ENCODE measurements at places on chromosomes 4 and X.

- no peak for DNase-seq
These were observed 525.0 kb upstream of the SPANXN1 start for GRCh38 chrX:144722307-144722706.

- DNase-seq = no peak
These were observed 1532.4 kb upstream of the TENM3 start for GRCh38 chr4:180710628-180711337.

- no peak for DNase-seq
These were observed 819.8 kb upstream of the PCDH7 start for GRCh38 chr4:29900336-29900735.

DNA sequence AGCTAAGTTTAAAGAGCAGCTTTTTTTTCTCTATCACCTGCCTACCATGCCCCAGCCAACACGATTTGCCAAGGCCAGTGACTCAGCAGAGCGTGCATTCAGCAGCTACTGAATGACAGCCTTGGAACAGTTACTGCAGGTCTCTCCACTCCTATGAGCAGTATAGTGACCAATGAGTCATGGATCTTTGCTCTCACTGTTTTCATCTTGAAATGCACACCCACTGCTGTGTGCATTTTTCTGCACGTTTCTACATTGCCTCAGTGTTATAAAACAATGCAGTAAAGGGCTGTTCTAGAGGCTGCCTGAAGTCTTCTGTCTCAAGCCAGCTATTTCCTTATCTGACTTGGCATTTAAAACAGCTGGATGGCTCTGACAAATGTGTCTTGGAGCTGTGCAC, 66.0 kb upstream of the C4orf54 start:
- DNase-seq = no peak

- no peak for DNase-seq
These were observed 12.8 kb downstream of the SCARB2 start for GRCh38 chr4:76200771-76201231.

DNA sequence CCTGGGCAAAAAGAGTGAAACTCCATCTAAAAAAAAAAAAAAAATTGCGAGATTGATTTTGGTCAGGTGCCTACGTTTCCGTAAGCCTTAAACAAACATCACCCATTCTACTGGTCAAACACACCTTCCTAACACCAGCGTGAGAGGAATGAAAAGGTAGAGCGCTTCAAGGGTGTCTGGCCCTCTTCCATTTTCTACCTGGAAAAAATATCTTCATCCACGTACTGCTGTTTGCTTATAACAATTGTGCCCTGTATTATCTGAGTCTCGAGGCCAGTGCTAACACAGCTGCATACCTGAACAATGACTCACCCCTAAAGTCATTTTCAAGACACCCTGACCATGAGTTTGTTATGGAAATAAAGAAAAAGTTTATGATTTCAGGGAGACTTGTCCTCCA, 13.9 kb downstream of the TMSB4X start:
- no peak for DNase-seq

GRCh38 chrX:118978451-118978850, 4.0 kb downstream of the LONRF3 start:
- no peak for DNase-seq

DNA sequence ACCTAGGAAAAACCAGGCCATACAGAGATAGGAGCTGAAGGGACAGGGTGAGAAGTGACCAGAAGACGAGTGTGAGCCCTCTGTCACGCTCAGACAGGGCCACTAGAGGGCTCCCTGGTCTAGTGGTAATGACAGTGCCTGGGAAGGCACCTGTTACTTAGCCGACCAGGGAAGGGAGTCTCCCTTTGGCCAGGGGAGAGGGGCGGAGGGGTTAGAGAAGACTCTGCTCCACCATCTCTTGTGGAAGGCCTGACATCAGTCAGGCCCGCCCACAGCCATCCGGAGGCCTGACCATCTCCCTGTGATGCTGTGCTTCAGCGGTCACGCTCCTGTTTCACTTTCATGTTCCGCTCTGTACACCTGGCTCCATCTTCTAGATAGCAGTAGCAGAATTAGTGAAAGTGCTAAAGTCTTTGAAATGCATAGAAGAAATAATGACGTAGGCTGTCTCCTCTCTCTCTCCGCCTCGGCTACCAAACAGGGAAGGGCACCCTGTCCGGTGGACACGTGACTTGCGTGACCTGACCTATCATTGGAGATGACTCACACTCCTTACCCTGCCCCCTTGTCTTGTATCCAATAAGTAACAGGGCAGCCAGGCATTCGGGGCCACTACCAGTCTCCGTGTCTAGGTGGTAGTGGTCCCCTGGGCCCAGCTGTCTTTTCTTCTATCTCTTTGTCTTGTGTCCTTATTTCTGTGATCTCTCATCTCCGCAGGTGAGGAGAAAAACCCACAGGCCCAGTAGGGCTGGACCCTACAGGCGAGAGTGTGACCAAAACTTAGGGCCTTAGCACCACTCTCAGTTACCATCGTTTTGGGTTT, 26.7 kb downstream of the HTT-AS start:
- DNase-seq = no peak

GRCh38 chr4:109877400-109877799, 29.5 kb downstream of the LRIT3 start:
- DNase-seq = no peak

DNA sequence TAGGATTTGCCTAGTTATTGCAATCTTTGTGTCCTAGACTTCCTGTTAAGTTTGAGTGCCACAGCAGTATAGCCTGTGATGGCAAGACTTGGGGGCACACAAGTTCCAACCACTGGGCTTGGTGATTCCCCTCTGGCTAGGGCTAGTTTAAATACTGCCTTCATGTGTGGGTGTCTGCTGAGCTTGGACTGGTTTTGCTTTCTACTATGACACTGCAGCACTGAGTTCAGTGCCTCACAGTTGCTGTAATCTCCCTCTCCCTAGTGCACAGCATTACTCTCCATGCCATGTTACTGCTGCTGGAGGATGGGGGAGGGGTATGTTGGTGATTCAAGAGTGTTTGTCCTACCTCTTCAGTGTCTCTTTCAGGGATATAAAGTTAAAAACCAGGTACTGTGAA, 379.6 kb downstream of the IL15 start:
- DNase-seq = no peak

DNA sequence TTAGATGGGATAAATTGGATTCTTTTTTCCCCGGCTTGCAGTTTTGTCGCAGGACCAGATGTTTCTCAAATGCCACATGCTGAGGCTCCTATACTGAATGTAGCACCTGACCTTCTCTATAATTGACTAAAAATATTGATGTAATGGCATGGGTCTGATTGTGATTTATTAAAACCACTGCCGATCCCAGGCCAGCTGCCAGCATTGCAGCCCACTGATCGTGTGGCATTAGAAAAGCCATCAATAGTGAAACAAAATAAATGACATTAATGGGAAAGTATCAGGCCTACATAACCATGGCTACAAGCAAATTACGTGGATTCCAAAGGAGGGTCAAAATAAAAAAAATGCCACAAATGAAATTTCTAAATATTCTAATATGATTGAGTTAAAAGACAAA, 98.7 kb downstream of the MAB21L2 start:
- no peak for DNase-seq

DNA sequence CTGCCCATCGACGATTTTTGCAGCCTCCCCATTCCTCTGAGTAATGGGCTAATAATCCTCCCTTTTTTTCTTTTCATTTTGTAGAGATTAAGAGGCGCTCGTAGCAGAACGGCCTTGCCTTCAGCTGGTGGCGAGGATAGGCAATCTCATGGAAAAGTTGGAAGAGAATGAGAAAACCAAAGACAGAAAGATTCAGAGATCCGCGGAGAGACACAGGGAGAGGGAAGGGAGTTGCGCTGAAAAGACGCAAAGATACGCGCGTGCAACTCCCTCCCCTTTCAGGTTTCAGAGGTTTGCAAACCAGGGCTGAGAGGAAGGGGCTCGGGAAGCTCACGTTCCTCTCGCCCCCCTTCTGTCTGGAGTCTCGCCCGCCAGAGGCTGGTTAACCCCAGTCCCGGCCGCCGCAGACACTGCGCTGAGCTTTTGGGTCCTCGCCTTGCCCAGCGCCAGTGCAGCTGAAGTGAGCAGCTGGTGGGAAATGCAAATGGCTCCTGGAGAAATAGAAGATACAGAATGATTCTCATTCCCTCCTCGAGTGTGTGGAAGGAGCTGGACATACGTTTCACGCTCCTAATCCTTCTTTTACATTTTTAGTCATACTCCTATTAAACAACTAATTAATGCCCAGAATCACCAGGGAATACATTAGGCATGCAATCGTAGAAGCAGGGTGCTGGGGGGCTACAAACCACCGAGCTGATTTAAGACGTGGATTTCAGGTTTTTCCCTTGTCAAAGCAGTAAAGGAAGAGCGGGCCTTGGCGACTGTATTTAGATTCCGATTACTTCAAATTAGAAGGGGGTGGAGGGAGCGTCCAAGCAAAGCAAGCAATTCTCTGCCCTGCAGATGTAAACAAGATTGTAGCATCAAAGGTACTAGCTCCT, 16.6 kb upstream of the PITX2 start:
- no peak for DNase-seq

- no peak for DNase-seq
These were observed 164.4 kb downstream of the GRIA3 start for GRCh38 chrX:123348468-123348867.

GRCh38 chr4:27790911-27791310, 930.3 kb downstream of the STIM2 start:
- no peak for DNase-seq

DNA sequence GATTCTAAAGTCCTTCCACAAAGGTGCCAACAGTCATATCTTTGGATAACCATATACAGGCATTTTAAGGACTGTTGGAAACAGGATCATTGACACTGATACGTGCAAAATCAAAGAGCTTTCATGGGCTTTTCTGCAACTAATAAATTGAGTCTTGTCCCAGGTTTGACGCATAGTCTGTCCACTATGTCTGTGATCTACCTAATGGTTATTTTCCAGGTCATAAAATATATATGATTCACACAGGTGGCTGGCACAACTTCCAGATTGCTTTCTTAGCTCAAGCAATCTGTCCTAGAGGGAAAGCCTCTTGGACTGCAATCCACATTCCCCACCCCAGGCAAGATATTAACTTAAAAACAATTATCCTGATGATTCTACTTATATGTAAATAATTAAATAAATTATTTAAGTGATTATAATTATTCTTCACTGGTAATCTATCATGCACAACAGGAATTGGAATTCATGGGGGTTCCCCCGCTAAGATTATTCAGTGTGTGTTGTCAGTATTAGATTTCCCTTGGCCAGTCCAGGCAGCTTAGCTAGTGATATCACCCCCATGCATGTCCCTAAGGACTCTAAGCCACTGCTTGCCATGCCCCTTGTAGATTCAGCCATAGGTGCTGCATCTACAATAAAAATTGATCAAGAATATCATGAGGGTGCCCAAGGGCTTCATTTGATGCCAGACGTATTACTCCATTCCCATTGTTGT, 97.8 kb downstream of the TLL1 start:
- DNase-seq = no peak

GRCh38 chrX:39008549-39008948, 207.3 kb downstream of the MID1IP1 start:
- DNase-seq = no peak

DNA sequence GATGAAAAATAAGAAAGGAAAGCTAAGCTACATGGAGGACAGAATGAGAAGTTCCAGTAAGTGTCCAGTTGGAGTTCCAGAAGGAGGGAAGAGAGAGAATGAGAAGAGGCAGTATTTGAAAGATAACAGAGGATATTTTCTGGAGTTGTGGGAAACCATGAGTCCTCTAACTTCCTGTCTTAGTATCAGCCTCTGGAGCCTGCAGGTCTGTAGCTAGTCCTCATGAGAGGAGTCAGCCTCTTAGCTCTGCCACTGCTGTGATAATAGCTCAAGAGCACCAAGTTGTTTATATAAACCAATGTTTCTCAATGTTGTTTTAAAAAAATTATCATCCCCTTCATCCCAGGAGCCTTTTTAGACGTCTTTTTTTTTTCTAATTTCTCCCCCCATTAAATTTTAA, 2.4 kb upstream of the PLAC1 start:
- DNase-seq = no peak

DNA sequence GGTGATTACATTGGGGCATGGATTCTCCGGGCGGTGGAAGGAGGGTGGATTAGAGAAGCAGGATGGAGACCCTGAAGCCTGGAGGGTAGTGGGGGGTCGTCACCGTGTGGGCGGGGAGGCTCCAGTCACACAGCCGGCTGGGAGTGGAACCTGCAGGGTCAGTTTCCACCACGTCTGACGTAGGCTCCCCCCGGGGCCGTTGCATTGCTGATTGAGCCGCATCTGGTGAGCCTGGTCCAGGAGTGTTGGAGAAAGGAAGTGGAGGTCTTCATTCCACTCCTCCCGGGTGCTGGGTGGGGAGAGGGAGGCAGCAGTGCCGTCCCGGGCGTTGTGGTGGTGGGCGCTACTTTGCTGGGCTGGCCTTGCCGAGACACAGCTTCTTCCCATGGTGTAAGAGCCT, 28.1 kb downstream of the TBC1D14 start:
- DNase-seq = no peak

DNA sequence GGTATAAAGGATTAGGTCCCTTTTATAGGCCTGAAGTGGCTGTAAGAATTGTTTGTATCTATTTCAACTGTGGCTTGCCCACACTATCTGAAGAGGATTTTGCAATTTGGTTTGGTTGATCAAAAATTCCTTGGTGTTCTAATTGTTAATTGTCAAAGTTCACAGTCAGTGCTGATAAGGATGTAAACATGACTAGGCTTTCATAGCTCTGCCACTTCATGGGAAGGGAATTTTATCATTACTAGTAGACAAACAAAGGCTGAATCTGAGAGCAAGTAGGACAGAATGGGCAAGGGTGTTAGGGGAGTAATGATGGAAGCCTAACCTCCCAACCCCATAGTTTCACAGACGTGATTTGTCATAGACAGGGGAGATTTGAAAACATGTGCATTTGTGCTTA, 1131.7 kb downstream of the SH3BGRL start:
- DNase-seq = no peak

DNA sequence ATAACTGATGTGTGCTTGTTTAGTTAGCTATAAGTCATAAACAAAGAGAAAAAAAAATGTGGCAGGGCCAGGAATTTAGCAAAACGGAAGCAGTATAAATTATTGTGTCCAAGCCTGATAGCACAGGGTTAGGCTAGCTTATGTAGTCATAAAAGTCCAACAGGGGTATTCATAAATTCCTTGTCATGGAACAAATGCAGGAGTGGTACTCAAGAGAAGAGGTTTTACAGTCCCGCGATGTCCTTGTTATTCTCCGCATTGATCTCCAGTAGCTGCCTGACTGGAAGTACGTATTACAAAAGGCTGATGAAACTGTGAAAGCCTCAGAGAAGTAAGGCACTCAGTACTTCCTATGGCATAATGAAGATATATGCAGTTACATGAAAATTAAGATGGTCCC, 336.9 kb upstream of the TRAM1L1 start:
- DNase-seq = no peak

DNA sequence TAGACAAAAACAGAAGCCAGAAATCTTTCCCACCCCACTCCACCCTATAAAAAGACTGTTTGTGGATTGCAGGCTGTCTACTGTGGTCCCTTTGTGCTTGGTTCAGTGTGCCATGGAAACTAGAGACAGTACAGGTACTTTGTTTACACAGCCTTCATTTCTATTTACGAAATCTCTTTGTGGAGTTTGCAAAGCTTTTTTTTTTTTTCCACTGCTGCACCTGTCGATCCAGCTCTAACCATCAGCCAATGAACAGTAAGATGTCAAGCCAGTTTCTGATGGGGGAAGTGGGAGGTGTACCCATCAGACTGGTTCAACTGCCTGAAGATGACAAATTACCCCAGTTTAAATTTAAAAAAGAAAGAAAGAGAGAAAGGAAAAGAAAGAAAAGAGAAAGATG, 20.2 kb upstream of the LRBA start:
- DNase-seq = no peak

- DNase-seq = no peak
These were observed 14.7 kb upstream of the SEC24D start for GRCh38 chr4:118850488-118851173.

Measured in hepatic stellate cell (primary cell).